ENCODE measurements at places on chromosomes 2 and 18. TPM values are rescaled to one million over a fixed set of nuclear protein-coding genes. Genes with fewer than 3 reads are reported as not detected.

GRCh38 chr2:63591566-63592175 lies 2.9 kb downstream of the MDH1 start:
- H3K27me3 ChIP-seq, result no peaks in the 10 kb centered on the region
- H3K4me1 ChIP-seq, result peaks cover 23% of the 10 kb centered on the region
- H3K4me3 ChIP-seq, result no peak overlapping the region
- peaks cover 19% of the 10 kb centered on the region for H3K36me3 ChIP-seq

The ARHGEF33 gene
- total RNA-seq, result 0.06 TPM

GRCh38 chr18:79950515-79951341 lies 725 bp downstream of the SLC66A2 start:
- H3K4me3 ChIP-seq, result peak overlapping the region; percentile 91
- peaks cover 14% of the 10 kb centered on the region for H3K4me1 ChIP-seq
- H3K36me3 ChIP-seq, result peaks cover 5% of the 10 kb centered on the region

DNA sequence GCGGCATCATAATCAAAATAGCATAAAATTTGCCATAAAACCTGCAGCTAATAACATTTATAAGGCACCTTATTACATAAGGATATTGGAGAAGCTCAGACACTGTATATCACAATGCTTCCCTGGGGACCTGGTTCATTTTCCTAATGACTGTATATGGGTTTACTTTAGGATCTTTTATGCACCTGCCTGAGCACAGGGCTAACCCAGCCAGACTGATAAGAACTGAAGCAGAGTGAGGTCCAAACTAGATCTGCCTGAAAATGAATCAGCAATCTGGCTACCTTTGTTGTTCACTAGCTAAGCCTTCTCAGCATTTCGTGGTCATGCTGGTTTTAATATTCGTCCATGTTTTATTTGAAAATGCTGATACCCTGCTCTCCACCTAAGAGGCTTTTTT lies 1922.3 kb upstream of the CELF4 start:
- H3K4me1 ChIP-seq, result no peaks in the 10 kb centered on the region
- no peak for DNase-seq
- H3K36me3 ChIP-seq, result no peaks in the 10 kb centered on the region

The NT5C1B gene
- total RNA-seq, result not detected

- no peaks in the 10 kb centered on the region for H3K36me3 ChIP-seq
- H3K4me3 ChIP-seq, result no peak overlapping the region
- DNase-seq, result no peak
- no peak overlapping the region for H3K27ac ChIP-seq
- peaks cover 18% of the 10 kb centered on the region for H3K4me1 ChIP-seq
- no peaks in the 10 kb centered on the region for H3K27me3 ChIP-seq
Measured at GRCh38 chr2:226999661-227000060, 163.8 kb downstream of the RHBDD1 start.

- H3K27me3 ChIP-seq, result no peaks in the 10 kb centered on the region
- H3K4me1 ChIP-seq, result no peaks in the 10 kb centered on the region
- H3K4me3 ChIP-seq, result no peak overlapping the region
- no peak overlapping the region for H3K27ac ChIP-seq
- H3K36me3 ChIP-seq, result no peaks in the 10 kb centered on the region
- no peak for DNase-seq
Measured at GRCh38 chr2:129142465-129142864, 823.8 kb upstream of the HS6ST1 start.

DNA sequence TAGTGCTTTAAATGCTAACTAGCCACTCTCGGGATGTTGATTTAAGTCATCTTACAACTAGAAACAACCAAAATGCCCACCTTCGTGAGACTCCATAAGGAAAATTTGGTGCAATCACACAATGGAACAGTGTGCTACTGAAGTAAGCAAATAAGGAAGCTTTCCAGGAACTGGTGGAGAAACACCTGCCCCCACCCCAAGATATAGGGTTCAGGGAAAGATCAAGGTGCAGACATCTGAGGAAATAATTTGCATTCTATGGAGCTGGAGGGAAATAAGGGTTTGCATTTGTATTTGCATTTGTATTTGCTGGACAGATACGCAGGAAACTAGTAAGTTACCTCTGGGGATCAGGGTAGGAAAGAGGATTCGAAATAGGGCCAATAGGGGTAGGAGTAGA lies 90.9 kb downstream of the ACAA2 start:
- no peaks in the 10 kb centered on the region for H3K36me3 ChIP-seq
- no peak overlapping the region for H3K27ac ChIP-seq
- no peaks in the 10 kb centered on the region for H3K27me3 ChIP-seq
- no peak overlapping the region for H3K4me3 ChIP-seq
- peaks cover 23% of the 10 kb centered on the region for H3K4me1 ChIP-seq

DNA sequence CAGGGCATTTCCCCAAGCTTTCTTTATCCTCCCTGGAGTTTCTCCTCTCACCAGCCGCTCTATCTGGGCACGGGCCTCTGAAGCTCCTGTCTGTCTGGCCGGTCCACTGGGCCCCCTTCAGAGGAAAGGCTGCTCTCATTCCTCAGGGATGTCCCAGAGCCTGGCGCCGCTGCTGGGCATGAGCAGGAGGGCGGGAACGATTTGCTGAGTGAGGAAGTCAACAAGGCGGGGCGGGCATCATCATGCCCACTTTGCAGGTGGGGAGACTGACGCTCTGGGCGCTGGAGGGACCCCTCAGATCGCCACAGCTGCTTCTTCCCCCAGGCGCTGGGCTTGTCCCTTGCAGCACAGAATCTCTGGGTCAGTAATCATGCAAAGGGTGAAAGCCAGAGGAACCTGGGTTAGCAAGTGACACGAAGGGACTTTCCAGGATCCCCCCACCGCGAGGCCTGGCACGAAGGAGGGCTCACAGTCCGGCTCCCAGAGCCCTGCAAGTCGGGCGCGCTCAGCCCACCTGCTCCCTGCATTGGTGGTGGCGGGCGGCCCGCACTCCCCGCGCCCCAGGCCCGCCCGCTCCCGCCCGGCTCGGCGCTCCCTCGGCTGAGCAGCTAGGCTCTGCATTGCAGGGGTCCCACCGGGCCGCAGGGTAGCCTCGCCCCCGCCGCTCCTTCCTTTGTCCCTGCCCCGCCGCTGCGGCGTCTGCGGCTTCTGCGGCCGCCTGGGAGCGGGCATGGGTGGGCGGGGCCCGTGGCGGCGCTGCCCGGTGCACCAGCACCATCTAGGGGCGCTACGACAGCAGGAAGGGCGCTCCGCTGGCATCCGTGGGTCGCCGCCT lies 157.8 kb downstream of the CYRIA start:
- no peaks in the 10 kb centered on the region for H3K36me3 ChIP-seq
- H3K4me3 ChIP-seq, result peak overlapping the region; percentile 46
- peaks cover 28% of the 10 kb centered on the region for H3K27me3 ChIP-seq
- peak; percentile 28 for DNase-seq

DNA sequence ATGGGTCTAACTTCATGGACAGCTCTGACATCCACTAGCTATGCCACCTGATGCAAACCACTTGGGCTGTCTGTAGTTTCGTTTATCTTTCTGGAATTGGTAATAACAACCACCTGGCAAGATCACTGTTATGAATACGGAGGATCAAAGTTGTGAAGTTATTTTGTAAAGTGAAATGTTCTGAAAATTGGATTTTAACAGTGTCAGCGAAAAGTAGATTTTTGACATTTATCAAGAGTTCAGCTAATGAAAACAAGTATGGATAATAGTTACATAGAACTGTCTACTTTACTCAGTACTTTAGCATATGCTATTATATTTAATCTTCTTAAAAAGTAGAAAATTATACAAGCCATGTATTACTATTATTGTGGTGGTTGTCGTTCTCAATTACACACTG lies 813.8 kb downstream of the RNF144A start:
- no peak overlapping the region for H3K4me3 ChIP-seq
- H3K27me3 ChIP-seq, result no peaks in the 10 kb centered on the region
- no peaks in the 10 kb centered on the region for H3K4me1 ChIP-seq

GRCh38 chr2:21291426-21291825 lies 167.7 kb downstream of the TDRD15 start:
- H3K4me1 ChIP-seq, result no peaks in the 10 kb centered on the region
- no peaks in the 10 kb centered on the region for H3K36me3 ChIP-seq
- no peaks in the 10 kb centered on the region for H3K27me3 ChIP-seq
- H3K27ac ChIP-seq, result no peak overlapping the region

The SERPINB3 gene
- 5.6 TPM for total RNA-seq

The HTR2B gene
- total RNA-seq, result not detected

The EFR3B gene
- total RNA-seq, result 4.6 TPM

GRCh38 chr2:239734436-239735005 lies 290.6 kb downstream of the NDUFA10 start:
- no peaks in the 10 kb centered on the region for H3K4me1 ChIP-seq
- H3K36me3 ChIP-seq, result no peaks in the 10 kb centered on the region
- no peak overlapping the region for H3K27ac ChIP-seq
- DNase-seq, result no peak
- H3K27me3 ChIP-seq, result peaks cover 33% of the 10 kb centered on the region

GRCh38 chr2:195029804-195030654 lies 627.0 kb upstream of the SLC39A10 start:
- H3K36me3 ChIP-seq, result no peaks in the 10 kb centered on the region
- peak; percentile 27 for DNase-seq
- 0 out of 2 replicates have a peak, but pooled peaks cover 11% of the 10 kb centered on the region for H3K4me1 ChIP-seq
- H3K27me3 ChIP-seq, result no peaks in the 10 kb centered on the region
- no peak overlapping the region for H3K27ac ChIP-seq

- peak; percentile 83 for DNase-seq
- H3K4me3 ChIP-seq, result no peak overlapping the region
- H3K36me3 ChIP-seq, result no peaks in the 10 kb centered on the region
- H3K27me3 ChIP-seq, result no peaks in the 10 kb centered on the region
- H3K4me1 ChIP-seq, result peaks cover 15% of the 10 kb centered on the region
- peak overlapping the region; percentile 48 for H3K27ac ChIP-seq
Measured at GRCh38 chr2:46252891-46253659, 44.1 kb upstream of the EPAS1 start.

The ADGRF3 gene
- total RNA-seq, result not detected

The FBXO11 gene
- 39.6 TPM for total RNA-seq

GRCh38 chr2:214035921-214036320 lies 374.9 kb upstream of the VWC2L start:
- no peak overlapping the region for H3K27ac ChIP-seq
- H3K4me3 ChIP-seq, result no peak overlapping the region
- H3K4me1 ChIP-seq, result no peaks in the 10 kb centered on the region
- no peaks in the 10 kb centered on the region for H3K27me3 ChIP-seq

The HMSD gene
- total RNA-seq, result 0.40 TPM

The MOCOS gene
- 5.1 TPM for total RNA-seq

The LRRC30 gene
- total RNA-seq, result not detected

The PSTPIP2 gene
- 0.11 TPM for total RNA-seq

DNA sequence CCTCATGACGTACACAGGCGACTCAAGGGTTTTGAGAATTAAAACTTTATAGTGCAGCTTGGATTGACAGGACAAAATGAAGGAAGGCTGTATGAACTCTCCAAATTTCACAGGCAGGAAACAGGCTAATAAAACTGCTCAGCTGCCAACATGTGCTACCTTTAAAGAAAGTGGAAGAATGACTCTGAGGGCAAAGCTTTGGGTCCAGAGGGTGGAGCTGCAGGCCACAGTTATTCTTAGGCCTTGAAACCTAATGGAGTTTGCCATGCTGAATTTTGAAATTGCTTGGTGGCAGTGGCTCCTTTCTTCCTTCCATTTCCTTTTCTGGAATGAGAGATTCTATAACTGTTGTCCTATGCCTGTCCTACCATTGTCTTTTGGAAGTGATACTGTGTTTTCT lies 34.8 kb downstream of the HAT1 start:
- H3K4me1 ChIP-seq, result peaks cover 6% of the 10 kb centered on the region
- H3K27me3 ChIP-seq, result no peaks in the 10 kb centered on the region
- H3K36me3 ChIP-seq, result peaks cover 6% of the 10 kb centered on the region
- DNase-seq, result peak; percentile 44
- H3K4me3 ChIP-seq, result no peak overlapping the region

The ALK gene
- total RNA-seq, result 0.87 TPM

- no peak overlapping the region for H3K4me3 ChIP-seq
- H3K27me3 ChIP-seq, result no peaks in the 10 kb centered on the region
- no peaks in the 10 kb centered on the region for H3K36me3 ChIP-seq
- DNase-seq, result peak; percentile 23
Measured at GRCh38 chr2:191864628-191865374, 17.9 kb upstream of the CAVIN2 start.

Data from PC-3 (cell line).